ENCODE measurements at places on chromosomes 1 and 21.

DNA sequence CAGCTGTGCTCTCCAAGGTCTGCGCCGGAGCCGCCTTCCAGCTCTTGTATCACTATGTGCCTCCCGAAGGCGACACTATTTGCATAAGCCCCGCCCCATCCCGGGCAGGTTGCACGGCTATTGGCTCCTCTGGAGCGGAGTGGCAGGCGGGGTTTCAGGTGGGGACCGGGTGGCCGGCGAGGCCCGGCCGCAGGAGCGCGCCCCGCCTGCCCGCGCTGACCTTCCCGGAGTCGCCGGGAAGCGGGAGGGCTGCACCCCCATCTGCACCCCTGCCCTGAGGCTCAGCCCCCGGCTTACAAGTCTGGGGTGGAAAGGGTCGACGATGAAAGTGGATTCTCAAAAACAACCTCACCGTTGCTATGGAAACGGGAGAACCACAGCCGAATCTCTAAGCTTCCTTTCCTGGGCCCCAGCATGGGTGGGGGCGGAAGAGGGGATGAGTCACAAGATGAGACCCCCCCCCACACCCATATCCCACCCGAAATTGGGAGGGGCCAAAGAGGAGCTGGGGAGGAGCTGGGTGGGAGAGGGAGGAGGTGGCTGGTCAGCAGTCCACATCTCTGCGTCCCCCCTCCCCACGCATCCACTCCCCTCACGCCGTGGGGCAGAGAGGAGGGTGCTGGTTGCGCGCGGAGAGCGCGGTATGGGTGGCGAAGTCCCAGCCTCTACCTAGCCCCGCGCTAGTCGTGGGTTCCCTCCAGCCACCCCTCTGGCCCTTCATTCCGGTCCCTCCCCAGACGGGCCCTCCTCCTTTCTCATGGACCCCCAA lies at the start of gene HPCAL4:
Gene HPCAL4 (minus strand): TSS at position 51 of the 769 bp plus-strand sequence. CDS start 6,830 bp downstream, outside the sequence.
- DNase-seq = peak; percentile 81

- no peak for DNase-seq
Observed at GRCh38 chr1:52601519-52601918, 652 bp upstream of the GPX7 start.

DNA sequence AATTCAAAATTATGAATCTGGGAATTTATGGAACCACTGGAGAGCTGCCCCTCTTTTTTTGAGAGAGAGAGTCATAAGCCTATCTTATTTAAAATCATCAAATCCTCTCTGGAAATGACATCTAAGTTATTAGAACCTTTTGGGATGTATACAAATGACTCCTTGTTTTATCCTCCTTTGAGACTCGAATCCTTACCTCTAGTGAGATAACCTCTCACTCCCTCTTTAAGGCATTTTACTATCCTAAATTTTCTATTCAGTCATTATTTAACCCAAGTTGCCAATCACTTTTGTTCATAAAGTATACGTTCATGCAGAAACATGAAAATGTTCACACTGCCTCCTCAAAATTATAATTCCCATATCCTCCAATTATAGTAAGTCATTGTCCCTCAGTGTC lies 313.6 kb upstream of the C1orf87 start:
- DNase-seq = no peak

DNA sequence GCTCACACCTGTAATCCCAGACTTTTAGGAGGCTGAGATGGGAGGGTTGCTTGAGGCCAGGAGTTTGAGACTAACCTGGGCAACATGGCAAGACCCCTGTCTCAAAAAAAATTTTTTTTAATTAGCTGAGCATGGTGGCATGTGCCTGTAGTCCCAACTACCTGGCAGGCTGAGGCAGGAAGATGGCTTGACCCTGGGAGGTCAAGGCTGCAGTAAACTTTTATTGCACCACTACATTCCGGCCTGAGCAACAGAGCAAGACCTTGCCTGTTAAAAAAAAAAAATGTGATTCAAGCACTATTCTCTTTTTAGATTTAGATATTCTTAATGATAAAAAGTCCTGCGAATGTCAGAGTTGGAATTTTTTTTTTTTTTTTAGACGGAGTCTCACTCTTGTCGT lies 102.5 kb upstream of the L1TD1 start:
- DNase-seq = no peak

GRCh38 chr1:156248323-156248683 lies 447 bp upstream of the PAQR6 start:
- DNase-seq = no peak

DNA sequence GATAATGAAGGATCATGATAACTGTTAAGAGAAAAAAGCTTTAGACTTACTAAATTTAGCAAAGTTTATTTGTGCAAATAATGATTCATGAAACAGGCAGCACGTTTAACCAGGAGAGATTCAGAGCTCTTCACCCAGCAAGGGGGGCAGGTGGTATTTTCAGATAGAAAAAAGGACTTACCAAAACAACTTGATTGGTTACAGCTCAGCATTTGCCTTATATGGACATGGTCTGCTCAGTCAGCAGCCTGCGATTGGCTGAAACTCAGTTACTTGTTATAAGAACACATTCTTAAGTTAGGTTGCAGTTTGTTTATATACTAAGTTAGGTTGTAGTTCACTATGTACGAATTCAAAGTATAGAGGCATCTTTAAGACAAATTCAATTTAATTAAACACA lies 165.6 kb downstream of the DUSP10 start:
- no peak for DNase-seq

DNA sequence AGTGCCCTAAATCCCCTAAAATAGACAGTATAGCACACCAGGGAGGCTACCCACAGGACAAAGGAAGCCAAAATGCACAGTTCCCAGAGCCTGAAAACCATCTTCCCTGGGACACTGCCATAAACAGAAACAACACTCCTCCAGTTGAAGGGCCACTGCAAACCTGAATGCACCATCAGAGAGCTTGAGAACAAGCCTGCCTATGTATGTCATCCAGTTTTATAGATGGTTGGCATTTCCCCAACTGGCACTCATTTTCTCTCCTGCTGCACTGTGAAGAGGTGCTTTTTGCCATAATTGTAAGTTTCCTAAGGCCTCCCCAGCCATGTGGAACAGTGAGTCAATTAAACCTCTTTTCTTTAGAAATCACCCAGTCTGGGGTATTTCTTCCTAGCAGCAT lies 169.0 kb downstream of the AGBL4 start:
- DNase-seq = no peak

- no peak for DNase-seq
Observed at GRCh38 chr1:201619513-201619912, 80.6 kb downstream of the NAV1 start.

DNA sequence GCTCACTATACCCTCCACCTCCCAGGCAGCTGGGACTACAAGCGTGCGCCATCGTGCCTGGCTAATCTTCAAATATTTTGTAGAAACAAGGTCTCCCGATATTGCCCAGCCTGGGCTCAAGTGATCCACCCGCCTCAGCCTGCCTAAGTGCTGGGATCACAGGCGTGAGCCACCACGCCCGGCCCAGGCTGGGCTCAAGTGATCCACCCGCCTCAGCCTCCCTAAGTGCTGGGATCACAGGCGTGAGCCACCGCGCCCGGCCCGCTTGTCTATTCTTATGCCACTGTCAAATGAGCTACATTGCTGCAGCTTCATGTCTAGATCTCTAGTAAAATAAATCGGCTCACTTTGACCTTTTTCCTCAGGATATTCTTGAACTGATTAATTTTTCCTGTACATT lies 107.7 kb upstream of the COL6A1 start:
- no peak for DNase-seq

DNA sequence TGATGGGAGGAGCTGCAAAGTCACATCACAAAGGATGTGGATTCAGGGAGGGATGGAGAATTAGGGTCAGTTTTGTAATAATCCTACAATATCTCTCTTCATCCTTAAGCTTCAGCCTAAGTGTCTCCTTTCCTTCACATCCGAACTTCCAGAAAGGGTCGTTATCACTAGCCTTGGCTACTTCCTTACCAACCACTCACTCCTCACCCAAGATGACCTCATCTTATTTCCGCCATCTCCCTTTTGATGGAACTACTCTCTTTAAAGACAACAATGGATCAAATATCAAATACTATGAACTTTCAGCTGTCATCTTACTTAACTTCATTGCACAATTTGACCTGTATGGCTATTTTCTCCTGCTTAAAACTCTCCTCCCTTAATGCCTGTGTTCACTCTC lies 69.6 kb upstream of the BARHL2 start:
- DNase-seq = no peak

DNA sequence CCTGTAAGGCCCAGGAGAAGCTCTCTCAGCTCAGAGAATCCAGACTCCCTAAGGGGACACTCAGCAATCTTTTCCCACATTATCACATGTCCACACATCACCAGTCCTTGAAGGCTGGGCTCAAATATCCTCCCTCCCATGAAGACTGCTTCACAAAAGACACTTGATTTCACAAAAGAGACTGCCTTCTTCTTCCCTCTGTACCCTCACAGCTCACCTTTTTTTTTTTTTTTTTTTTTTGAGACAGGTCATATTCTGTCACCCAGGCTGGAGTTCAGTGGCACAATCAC lies 1.5 kb downstream of the CD58 start:
- no peak for DNase-seq

DNA sequence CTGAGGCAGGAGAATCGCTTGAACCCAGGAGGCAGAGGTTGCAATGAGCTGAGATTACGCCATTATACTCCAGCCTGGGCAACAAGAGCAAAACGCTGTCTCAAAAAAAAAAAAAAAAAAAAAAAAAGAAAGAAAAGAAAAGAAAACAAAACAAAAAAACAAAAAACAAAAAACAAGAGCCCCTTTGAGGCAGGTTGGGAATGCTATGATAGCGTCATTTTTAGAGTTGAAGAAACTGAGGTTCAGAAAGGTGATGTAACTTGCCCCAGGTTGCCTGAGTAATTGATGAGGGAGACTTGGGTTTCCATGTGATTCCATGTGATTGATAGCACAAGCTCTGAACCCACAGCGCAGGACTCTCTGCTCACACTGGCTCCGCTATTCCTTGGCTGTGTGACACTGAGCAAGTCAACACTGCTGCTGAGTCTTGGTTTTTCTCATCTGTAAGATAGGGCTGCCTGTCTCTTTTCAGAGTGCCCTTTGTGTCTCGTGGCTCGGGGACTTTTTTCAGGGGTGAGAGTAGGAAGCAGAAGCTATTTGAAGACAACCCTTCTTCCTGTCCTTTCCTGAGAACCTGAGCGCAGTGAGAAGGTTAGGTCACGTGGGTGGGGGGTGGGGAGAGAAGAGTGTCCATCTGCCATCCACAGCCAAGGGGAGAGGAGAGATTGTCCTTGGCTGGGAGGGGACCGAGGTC lies 2.5 kb downstream of the CNR2 start:
- no peak for DNase-seq

- no peak for DNase-seq
Observed at GRCh38 chr1:225465793-225466517, 38.1 kb upstream of the LBR start.

GRCh38 chr21:36773117-36773516 lies 74.2 kb downstream of the SIM2 start:
- DNase-seq = no peak
